ENCODE measurements at places on chromosomes 6 and 20.

- DNase-seq = no peak
Measured at GRCh38 chr6:20631549-20631924, 97.3 kb downstream of the CDKAL1 start.

GRCh38 chr6:151443454-151443853, 8.5 kb downstream of the RMND1 start:
- DNase-seq = no peak

GRCh38 chr6:117938311-117938995, 31.4 kb downstream of the SLC35F1 start:
- no peak for DNase-seq

- no peak for DNase-seq
Measured at GRCh38 chr20:47610247-47610944, 108.7 kb downstream of the NCOA3 start.

DNA sequence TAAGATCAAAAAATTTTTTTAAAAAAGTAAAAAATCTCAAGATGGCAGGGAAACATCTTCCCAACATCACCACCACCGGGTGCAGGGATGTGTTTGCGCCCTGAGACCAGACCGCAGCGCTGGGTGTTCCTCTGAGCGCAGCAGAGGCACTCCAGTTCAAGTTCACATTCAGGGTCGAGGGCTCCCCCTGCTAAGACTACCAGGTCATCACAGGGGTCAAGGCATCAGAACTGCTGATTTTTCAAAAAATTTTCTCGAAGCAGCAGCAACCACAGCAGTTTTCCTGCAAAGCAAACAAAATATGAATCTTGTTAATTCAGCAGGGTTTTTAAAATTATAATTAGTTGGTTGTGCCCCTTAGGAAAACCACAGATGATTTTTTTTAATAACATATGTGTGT, 83.1 kb downstream of the MYLK4 start:
- DNase-seq = no peak

- DNase-seq = no peak
Measured at GRCh38 chr20:1876217-1876921, 18.8 kb upstream of the SIRPA start.

- DNase-seq = peak; percentile 5
Measured at GRCh38 chr6:86456821-86457220, 480.5 kb upstream of the HTR1E start.

- DNase-seq = no peak
Measured at GRCh38 chr20:41290804-41291389, 26.6 kb downstream of the ZHX3 start.

DNA sequence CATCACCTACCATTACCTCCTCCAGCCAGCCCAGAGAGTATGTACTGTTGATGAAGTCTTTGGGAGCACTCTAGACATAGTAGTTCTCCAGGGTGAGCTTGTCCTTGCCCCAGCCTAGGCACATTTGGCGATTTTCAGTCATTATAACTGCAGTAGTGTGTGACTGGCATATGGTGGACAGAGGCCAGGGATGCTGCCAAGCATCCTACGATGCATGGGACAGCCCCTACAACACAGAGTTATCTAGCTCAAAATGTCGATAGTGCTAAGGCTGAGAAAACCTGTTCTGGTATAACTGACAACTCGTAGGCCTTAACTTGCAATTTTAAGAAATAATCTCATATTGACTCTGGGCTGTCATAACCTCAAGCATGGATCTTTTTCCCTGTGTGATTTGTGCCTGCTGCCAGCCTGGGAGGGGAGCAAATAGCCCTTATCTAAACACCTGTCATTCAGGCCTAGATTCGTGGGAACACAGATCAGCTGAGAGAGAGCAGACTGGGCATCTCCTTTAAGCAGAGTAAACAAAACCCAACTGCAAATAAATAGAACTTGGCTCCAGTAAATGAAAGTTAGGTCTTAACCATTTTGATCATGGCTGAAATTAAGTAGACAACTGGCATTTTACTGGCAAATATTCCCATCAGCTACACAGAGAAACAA, 102.6 kb downstream of the SPTLC3 start:
- no peak for DNase-seq

GRCh38 chr20:61930776-61931475, 134.8 kb downstream of the TAF4 start:
- DNase-seq = no peak

- no peak for DNase-seq
Measured at GRCh38 chr6:168371185-168371584, 51.6 kb upstream of the DACT2 start.

DNA sequence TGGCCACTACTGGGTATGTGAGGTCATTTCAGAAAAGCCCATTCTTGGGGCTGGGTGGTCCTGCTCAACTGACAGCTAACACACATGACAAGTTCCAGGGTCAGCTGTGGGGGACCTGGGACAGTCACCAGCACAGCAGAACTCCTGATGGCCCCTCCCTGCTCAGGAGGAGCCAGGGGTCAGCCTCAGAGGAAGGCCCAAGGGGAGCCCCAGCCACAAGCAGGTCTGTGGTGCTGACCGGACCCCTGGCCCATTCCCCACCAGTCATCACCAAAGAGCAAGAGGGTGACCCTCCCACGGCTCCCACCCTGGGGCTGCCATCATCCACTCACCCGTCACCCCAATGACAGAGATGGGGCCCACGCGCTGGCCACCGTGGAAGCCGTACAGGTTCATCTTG, 18.0 kb downstream of the CYP21A2 start:
- no peak for DNase-seq

GRCh38 chr6:166058064-166058739, 109.4 kb downstream of the TBXT start:
- DNase-seq = peak; percentile 13

- no peak for DNase-seq
Measured at GRCh38 chr20:37922016-37922415, 19.1 kb downstream of the VSTM2L start.

GRCh38 chr6:43939281-43940070, 169.5 kb downstream of the VEGFA start:
- no peak for DNase-seq

GRCh38 chr6:6712449-6713403, 124.2 kb downstream of the LY86 start:
- DNase-seq = no peak

DNA sequence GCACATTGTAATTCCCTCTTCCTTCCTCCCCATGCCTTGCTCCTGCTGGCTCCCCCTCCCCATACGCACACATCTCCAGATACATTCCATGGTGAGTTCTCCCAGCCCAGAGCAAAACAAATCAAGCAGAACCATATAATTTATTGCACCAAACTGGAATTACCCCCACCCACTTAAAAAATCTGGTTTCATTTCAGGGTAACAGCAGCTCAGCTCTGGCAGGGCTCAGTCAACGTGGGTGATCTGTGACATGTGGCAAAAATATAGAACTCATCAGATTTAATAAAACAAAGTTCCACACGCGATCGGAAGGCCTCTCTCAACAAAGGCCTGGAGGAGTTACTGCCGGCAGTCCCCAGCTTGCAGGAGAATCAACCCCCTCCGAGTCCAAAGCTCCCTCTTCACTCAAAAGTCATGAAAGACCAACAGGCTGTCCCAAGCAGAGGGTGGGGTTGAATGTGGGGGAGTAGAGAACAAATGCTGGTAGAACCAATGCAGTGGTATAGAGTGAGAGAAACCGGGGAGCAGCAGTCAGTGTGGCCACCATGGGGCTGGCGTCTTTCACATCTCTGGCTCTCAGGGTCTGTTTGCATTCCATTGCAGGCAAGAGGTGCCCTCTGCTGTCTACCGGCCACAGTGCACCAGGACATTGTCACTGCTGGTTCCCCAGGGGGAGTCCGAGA, 323.3 kb upstream of the NT5E start:
- DNase-seq = no peak

DNA sequence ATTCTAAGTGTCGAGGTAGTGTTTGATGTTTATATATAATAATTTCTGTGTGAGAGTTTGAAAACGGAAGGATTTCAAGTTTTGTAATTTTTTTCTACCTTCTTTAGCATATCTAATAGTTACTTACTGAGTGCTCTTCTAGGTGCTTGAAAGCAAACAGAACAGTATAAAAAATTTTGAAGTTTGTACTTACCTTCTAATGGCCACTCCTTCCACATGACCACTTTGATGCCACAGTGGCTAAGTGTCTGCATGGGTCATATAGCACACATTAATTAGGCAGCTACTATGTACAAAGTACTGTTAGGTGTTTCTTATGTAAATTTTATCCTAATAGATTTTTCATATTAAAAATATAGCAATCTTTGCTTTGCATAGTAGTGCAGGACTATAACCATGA, 21.1 kb downstream of the RPRD1B start:
- DNase-seq = no peak

DNA sequence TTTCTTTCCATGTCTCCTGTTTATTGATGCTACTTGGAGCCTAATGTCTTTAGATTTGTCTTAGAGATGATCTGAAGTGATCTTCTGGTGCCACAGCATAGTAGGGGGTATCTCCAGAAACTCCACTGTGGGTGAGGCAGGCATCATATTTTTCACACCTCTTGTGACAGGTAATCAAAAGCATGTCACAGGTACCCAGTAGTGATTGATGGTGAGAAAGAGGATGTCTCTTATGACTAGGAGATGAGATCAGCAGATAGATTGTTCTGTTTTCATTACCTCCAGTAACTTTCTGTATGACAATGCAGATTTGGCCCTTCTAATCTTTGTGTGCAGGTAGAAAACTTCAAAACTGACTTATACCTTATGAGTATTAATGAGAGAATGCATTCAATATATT, 13.5 kb downstream of the NCOA7 start:
- DNase-seq = no peak

DNA sequence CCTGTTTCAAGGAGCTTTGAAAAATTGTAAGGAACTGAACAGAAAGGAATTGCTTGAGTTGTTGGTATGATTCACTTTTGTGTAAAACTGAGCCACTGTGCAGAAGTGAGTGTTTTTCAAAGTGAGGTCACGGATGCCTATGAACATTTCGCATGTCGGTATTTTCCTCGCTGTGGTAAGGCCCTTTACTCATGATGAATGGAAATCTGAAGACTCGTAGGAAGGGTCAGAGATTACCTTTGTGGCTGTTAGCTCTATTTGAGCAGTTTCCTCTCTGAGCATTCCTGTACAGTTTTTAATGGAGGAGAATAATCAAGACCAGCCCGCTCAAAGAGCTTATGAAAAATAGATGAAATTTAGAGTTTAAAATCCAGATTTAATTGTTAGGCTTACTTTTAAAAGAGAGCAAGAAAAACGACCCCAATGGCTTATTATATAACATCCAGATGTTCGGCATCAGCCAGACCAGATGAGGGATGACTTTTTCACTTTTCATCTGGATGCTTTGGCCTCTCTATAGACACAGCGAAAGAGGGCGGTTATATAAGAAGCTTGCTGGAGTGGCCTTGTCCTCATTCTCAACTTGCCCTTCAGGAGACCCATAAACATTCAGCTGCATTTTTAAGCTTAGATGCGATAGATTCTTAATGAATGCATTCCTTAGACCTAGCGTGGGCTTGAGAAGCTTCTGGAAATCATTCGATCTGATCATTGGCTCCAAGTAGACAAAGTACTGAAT, 99.5 kb downstream of the CD83 start:
- DNase-seq = no peak

DNA sequence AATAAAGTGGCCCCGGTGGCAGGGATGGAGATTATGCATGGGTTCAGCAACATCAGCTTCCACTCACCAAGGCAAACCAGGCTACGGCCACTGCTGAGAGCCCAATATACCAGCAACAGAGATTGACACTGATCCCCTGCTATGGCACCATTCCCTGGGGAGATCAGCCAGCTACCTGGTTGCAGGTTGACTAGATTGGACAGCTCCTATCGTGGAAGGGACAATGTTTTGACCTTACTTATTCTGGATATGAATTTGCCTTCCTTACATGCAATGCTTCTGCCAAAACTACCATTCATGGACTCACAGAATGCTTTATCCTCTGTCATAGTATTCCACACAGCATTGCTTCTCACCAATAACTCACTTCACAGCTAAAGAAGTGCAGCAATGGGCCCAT, 174.8 kb upstream of the TNFAIP3 start:
- DNase-seq = no peak

DNA sequence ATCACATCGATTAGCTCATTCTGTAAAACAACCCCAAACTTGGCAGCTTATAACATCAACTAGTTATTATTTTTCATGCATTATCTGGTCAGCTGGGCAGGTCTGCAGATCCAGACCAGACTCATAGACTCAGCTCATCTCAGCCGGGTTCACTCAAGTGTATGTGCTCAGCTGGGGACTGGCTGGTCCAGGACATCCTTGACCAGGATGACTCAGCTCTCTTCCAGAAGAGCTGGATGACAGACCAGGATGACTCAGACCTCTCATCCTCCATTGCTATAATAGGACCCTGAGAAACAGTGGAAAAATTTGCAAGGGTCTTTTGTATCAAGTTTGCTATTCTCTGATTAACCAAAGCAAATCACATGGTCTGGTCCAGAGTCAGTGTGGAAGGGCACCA, 312.5 kb upstream of the PLCB4 start:
- DNase-seq = no peak

- DNase-seq = no peak
Measured at GRCh38 chr6:85050149-85050548, 285.8 kb upstream of the TBX18 start.

- no peak for DNase-seq
Measured at GRCh38 chr6:126268092-126268491, 71.8 kb upstream of the CENPW start.

GRCh38 chr20:39568109-39568508, 606.0 kb downstream of the DHX35 start:
- DNase-seq = no peak

DNA sequence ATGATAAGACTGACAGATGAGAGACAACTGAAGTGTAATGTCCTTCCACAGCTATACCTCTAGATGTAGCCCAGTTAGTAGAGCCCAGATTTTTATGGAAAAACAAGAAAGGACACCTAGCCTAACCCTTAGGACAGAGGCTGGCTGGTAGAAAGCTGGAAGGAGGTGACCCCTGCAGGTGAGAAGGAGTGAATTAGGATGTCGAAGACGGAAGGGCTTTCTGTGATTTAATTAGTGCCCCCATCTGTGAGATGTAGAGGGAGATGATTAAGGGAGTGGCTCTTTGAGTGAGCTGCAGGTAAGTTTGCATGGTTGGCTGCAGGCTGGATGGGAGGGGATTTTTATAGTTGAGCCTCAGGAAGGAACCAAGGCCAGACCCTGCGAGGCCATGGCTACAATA, 82.8 kb downstream of the GFRA4 start:
- no peak for DNase-seq

DNA sequence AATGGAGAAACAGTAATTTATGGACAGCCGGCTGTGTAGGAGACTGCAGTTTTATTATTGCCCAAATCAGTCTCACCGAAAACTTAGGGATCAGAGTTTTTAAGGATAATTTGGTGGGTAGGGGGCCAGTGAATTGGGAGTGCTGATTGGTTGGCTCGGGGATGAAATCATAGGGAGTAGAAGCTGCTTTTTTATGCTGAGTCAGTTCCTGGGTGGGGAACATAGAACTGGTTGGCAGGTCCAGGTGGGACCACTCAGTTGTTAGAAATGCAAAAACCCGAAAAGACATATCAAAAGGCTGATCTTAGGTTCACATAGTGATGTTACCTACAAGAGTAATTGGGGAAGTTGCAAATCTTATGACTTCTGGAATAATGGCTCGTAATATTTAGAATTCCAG, 59.3 kb downstream of the DOP1A start:
- DNase-seq = no peak

All from spinal cord (tissue), 10 donors.